Right hindlimb (tissue), 1 donor: ENCODE measurements at places on chromosomes 11 and 22.

GRCh38 chr22:28771195-28771791 lies 1.2 kb upstream of the CCDC117 start:
- DNase-seq, result no peak

- peak; percentile 21 for DNase-seq
Measured at GRCh38 chr11:45930031-45930794, 7.8 kb downstream of the LARGE2 start.

GRCh38 chr11:34844463-34845112 lies 71.6 kb downstream of the APIP start:
- no peak for DNase-seq

DNA sequence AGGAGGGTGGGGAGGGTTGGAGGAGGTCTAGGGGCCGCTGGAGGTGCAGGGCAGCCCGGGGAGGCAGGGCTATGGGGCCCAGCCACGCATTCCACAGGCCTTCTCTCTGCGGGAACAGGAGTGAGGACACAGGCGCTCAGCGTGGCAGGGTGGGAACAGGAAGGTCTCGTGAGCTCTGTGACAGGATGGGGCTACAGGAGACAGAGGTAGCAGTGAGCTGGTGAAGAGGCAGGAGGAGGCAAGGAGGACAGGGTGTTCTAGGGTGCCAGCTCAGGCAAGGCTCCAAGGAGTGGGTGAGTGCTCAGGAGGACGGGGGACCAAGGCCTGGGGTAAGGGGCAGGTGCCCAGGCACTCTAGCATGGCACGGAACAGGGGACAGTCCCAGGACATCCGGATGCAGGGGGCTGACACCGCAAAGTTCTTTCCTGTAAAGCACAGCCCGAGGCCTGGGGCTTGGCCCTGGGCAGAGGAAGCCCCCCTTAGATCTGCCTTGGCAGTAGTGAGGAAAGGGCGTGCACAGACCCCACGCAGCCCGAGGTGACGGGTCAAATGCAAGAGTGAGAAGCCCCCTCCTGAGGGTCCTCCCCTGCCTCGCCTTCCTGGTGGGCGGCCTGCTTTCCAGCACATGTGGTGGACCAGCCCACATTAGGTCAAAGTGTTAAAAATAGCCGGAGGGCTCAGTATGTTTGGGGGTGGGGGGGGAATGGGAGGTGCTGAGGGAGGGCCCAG lies 4.7 kb upstream of the NEAT1 start:
- DNase-seq, result peak; percentile 67

- DNase-seq, result no peak
Measured at GRCh38 chr11:69598147-69598546, 42.8 kb upstream of the CCND1 start.

- no peak for DNase-seq
Measured at GRCh38 chr11:36534276-36534840, 24.3 kb upstream of the TRAF6 start.

- no peak for DNase-seq
Measured at GRCh38 chr11:73114835-73115220, 27.3 kb downstream of the FCHSD2 start.

DNA sequence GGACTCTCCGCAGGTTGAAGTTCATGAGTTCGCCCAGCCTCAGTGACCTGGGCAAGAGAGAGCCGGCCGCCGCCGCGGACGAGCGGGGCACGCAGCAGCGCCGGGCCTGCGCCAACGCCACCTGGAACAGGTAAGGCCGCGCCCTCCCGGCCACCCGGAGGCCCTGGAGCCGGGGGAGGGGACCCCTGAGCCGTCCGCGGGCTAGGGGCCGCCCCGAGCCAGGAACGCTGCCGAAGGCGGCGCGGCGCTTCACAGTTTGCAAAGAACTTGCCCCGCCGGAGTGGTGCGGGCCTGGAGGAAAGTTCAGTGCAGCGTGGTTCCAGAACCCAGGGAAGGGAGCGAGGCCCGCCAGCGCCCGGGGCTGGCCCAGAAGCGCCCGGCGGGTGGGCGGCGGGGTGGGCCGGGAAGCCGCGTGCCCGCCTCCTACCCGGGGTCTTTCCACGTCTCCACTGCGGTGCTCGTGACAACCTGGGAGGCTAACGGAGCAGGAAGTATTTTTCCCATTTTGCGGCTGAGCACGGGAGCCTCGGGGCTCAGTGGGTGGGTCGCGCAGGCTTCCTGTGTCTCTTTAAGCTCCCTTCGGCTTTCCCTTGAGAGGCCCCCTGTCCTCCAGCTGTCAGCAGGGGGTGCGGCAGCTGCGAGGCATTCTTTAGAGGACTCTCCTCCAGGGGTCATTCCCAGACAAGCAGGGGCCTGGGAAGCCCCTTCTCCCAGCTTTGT lies 635 bp downstream of the PRR5 start:
- peak; percentile 64 for DNase-seq

GRCh38 chr11:39741066-39741465 lies 1718.4 kb downstream of the LRRC4C start:
- no peak for DNase-seq

DNA sequence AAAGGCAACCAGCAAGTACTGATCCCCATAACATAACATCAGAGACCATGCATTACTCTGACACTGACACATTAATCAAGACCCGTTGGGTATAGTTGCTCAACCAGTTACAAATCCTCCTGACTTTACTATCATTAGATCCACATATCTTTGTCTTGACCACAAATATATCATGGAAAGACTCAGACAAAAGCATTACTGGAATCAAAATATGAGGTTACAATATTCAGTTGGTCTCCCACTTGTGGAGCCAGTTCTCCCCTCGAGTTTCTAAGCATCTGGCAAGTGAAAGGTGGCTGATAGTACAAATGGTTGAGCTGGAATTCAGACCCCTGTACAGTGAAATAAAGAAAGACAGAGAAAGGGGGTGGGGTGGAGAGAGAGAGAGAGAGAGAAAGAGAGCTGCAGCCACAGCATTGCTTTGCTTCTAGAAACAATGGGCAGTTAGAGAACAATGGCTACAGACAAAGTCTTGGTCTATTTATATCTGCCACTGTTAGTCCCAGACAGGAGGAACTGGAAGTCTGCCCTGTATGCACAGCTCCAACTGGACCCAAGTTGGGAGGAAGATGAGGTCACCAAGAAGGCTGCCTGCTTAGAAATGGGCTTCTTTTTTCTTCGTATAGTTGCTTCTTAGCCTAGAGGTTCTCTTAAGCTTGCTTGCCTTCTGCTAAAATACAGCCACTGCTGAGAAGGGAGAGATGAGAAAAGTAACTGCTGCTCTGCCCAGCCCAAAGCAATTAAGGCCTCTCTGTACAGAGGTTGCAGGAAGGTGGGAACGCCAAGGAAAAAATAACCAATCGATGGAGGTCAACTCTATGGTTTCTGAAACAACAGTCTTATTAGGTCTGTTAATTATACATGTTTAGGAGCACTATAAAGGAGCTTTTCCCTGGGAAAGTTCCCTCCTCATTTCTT lies 85.5 kb downstream of the ETS1 start:
- peak; percentile 67 for DNase-seq

GRCh38 chr11:119432484-119433357 lies 9.7 kb upstream of the THY1 start:
- peak; percentile 73 for DNase-seq

- DNase-seq, result no peak
Measured at GRCh38 chr11:88689548-88690240, 352.2 kb upstream of the CTSC start.

GRCh38 chr22:26401726-26402125 lies 27.3 kb upstream of the ASPHD2 start:
- no peak for DNase-seq

DNA sequence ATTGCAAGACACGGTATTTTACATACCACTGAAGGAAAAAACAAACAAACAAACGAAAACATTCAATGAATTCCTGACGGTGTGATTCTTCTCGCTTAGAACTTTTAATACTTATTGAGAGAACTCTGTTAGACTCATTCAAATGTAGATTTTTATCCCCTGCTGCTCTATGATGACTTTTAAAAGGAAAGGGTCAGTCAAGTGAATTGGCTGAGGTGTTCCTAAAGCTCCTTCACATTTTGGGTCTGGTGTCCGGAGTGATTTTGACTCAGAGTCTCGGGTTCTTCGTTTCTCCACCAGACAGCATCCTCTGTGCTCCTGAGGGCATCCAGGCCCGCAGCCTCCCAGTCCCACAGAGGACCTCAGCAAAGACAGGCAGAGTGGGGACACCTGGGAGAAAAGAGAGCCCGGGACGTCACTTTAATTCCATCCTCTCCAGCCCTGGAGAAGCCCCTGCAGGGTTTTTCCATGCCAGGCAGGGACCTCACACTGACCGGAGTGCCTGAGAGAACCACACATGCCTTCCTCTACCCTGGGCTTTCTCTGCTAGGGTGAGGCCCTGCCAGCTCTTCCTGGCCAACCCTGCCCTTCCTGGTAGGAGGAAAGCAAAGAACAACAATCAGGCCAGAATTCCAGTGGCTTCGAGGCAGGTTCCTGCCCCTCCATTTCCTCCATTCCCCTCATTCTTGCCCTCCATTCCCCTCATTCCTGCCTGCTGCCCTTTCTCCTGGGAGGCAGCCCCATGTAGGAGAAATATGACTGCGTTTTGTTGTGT lies 1.4 kb upstream of the CSF2RB start:
- DNase-seq, result no peak

DNA sequence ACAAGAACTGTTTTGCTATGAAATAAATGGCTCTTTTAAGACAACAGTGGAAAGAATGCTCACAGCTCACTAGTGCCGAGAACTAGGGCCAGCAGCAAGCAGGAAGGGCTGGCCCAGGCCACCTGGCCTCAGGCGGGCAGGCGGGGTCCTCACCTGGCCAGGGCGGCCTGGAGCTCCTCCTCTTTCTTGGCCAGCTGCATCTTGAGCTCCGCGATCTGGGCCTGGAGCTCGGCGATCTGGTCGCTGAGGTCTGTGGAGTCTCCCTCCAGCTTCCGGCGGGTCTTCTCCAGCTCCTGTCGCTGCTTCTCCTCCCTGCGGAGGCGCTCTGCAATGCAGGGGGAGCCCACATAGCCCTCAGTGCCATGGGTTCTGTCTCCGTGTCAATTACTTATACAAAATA lies 43.8 kb downstream of the APOL1 start:
- DNase-seq, result no peak

DNA sequence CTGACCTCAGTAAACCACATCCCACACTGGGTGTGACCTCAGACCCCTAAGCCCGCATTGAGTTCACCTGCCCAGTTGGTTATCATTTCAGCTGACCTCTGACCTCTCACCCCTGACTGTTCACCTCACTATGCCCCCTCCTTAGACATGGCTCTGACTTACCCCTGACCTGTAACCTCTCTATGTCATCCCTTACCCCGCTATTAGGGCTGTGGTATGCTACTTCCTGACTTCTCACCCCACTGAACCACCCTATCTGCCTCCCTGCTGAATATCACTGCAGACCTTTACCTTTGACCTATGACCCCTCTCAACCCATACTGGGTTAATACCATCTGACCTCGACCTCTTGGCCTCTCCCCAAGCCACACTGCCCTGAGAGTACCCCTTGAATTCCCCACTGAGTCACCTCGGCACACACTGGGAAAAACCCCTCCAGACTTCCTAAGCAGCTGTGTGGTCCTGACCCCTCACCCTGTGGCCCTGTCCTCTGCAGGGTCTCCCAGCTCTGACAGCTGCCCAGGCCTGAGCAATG lies 8.3 kb downstream of the PLCB3 start:
- no peak for DNase-seq

- DNase-seq, result no peak
Measured at GRCh38 chr22:17576470-17576869, 13.2 kb downstream of the SLC25A18 start.

DNA sequence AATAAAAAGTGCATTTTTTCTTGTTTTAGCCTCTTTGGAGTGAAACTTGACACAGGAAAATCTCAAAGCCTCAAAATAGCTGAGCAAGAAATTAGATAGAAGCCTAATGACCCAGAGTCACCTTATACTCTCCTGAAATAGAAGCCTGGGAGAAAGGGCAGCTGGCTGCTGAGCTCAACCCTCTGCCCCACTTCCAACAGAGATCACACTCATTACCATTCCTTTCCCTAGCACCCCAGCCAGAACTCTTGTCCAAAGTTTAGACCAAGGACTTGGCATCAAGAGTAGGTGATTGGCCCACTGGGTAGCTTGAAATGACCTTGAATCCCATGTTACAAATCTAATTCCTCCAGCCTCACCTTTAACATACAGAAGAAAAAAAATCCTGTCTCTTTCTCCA lies 62.7 kb upstream of the AMOTL1 start:
- no peak for DNase-seq

- DNase-seq, result no peak
Measured at GRCh38 chr11:111526501-111526900, 11.9 kb downstream of the HOATZ start.

GRCh38 chr11:60211206-60211605 lies 28.3 kb upstream of the MS4A6A start:
- DNase-seq, result no peak

DNA sequence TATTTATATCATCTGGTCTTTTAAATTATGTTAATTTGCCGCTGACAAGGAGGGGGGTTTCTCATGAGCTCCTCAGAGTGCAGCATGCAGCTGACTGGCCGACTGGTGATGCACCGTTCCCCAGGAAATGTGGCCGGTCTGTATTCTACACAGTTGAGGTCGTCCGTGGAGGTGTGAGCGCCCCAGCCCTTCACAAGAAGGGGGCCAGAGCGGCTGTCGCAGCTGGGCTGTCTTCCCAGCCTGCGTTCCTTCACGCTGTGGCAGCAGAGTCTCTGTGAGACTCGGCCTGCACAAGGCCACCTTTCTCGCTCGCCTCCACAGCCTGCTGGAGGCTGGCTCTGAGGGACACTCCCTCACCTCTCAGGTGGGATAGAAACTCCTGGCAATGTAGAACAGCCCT lies 43.2 kb downstream of the AP2A2 start:
- no peak for DNase-seq

DNA sequence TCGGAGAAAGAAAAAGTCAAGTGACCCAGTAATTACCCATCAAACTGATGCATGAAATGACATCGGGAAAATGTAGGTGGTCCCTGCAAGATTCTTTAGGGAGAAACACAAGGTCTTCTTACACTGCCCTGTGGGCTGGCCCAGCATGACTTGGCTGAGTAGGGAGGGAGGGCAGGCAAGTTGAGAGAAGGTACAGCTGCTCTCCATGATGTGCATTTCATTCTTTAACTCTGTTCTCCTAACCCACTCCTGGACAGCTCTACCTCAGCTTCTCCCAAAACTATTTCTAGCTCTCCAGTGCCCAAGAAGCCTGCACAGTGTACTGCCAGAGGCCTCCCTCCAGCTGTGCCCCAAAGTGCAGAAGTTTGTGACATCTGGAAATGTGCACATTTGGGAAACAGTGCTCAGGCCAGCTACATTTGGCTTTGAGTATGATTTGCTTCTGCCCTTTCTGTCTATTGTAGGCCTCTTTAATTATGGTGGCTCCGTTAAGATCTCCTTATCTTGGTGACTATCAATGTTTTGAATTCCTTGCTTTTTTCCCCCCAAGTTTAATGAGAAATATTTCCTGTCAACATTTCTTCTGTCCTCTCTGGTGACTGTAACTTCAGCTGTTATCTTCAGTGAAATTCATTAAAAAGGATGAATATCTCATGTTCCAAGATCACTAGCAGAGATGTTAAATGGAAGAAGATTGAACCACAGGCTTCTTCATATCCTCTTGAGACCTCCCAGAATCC lies 26.7 kb upstream of the PRSS23 start:
- no peak for DNase-seq

- peak; percentile 61 for DNase-seq
Measured at GRCh38 chr22:28442711-28443525, 236.7 kb downstream of the TTC28 start.
